A549 treated with CpdA at 1 μM for 4 hours (cell line): ENCODE measurements at places on chromosomes 6 and 20. TPM values are rescaled to one million over a fixed set of nuclear protein-coding genes. Genes with fewer than 3 reads are reported as not detected.

Gene GGTLC1
- not detected in 5 replicates for total RNA-seq

Gene PSORS1C2
- not detected in 5 replicates for total RNA-seq

Gene CASP8AP2
- total RNA-seq, result 4.9 to 7.6 TPM (median 5.8 TPM) in 5 replicates

Gene CST3
- 206 to 378 TPM (median 367 TPM) in 5 replicates for total RNA-seq

Gene RBCK1
- total RNA-seq, result 105 to 149 TPM (median 141 TPM) in 5 replicates

Gene ELOVL4
- 1.5 to 2.0 TPM (median 1.7 TPM) in 5 replicates for total RNA-seq

Gene ZNF391
- total RNA-seq, result 0.24 to 0.55 TPM (median 0.27 TPM) in 5 replicates

Gene SNAP91
- 0.08 to 0.96 TPM (median 0.21 TPM) in 5 replicates for total RNA-seq

Gene ZFP57
- not detected in 5 replicates for total RNA-seq

Gene TUBB2B
- 12.1 to 14.2 TPM (median 13.2 TPM) in 5 replicates for total RNA-seq

Gene MDFI
- 0.24 to 1.3 TPM (median 0.80 TPM) in 5 replicates for total RNA-seq

Gene CLIC5
- not detected in 5 replicates for total RNA-seq

Gene LAMA4
- total RNA-seq, result 0.88 to 2.5 TPM (median 1.7 TPM) in 5 replicates

Gene PKHD1
- total RNA-seq, result not detected in 5 replicates

Gene RWDD2A
- 1.4 to 1.9 TPM (median 1.7 TPM) in 5 replicates for total RNA-seq

Gene SRSF3
- 482 to 699 TPM (median 516 TPM) in 5 replicates for total RNA-seq

Gene CFB
- 1.4 to 3.1 TPM (median 2.1 TPM) in 5 replicates for total RNA-seq

Gene C20orf141
- total RNA-seq, result 0.22 to 0.55 TPM (median 0.35 TPM) in 4 of 5 replicates, not detected in the other

Gene SMLR1
- total RNA-seq, result not detected in 5 replicates

Gene SLC44A4
- 0.10 to 0.14 TPM (median 0.13 TPM) in 3 of 5 replicates, not detected in the others for total RNA-seq

Gene OR2H2
- not detected in 5 replicates for total RNA-seq

Gene MAP3K5
- total RNA-seq, result 3.0 to 3.5 TPM (median 3.2 TPM) in 5 replicates

Gene SLC22A2
- total RNA-seq, result 0.02 to 0.09 TPM in 2 of 5 replicates, not detected in the others

Gene CRISP3
- total RNA-seq, result not detected in 5 replicates

Gene COL11A2
- 0.76 to 1.2 TPM (median 0.82 TPM) in 5 replicates for total RNA-seq

Gene LY6G6D
- not detected in 5 replicates for total RNA-seq

Gene RAD21L1
- total RNA-seq, result not detected in 5 replicates

Gene BAG2
- 7.8 to 10.1 TPM (median 9.7 TPM) in 5 replicates for total RNA-seq

Gene TDRD6
- 0.64 TPM in 1 of 5 replicates, not detected in the others for total RNA-seq

Gene RAET1L
- total RNA-seq, result 0.18 to 0.49 TPM (median 0.27 TPM) in 5 replicates

Gene MCHR2
- not detected in 5 replicates for total RNA-seq

Gene DEF6
- total RNA-seq, result 0.06 to 0.09 TPM (median 0.06 TPM) in 3 of 5 replicates, not detected in the others

Gene CSTF1
- total RNA-seq, result 36.1 to 42.9 TPM (median 39.5 TPM) in 5 replicates

Gene C6orf58
- total RNA-seq, result 0.14 to 0.21 TPM (median 0.21 TPM) in 3 of 5 replicates, not detected in the others

Gene COMMD7
- 55.2 to 63.7 TPM (median 59.6 TPM) in 5 replicates for total RNA-seq

Gene RGS19
- 13.7 to 27.6 TPM (median 23.8 TPM) in 5 replicates for total RNA-seq

Gene TFAP2C
- 12.8 to 17.1 TPM (median 15.8 TPM) in 5 replicates for total RNA-seq

Gene PCMTD2
- total RNA-seq, result 9.8 to 16.4 TPM (median 13.0 TPM) in 5 replicates

Gene SCRT2
- total RNA-seq, result not detected in 5 replicates

Gene TBP
- total RNA-seq, result 14.0 to 17.4 TPM (median 15.7 TPM) in 5 replicates

Gene EPPIN
- total RNA-seq, result not detected in 5 replicates
